ENCODE measurements at places on chromosomes 4 and X. TPM values are rescaled to one million over a fixed set of nuclear protein-coding genes. Genes with fewer than 3 reads are reported as not detected.

Gene ADH1A
- total RNA-seq = 0.84 TPM

Gene FATE1
- total RNA-seq = not detected

Gene TMEM156
- total RNA-seq = not detected

Gene ZAR1
- not detected for total RNA-seq

Gene ODAPH
- total RNA-seq = not detected

Gene LDB2
- 34.3 TPM for total RNA-seq

Gene APBB2
- 23.8 TPM for total RNA-seq

All from Right ventricle myocardium inferior (tissue), 1 donor.